ENCODE measurements at places on chromosomes 11 and 22.

GRCh38 chr22:26479043-26479791 lies 4.4 kb downstream of the HPS4 start:
- no peak for DNase-seq

- DNase-seq, result no peak
Observed at GRCh38 chr11:78022397-78023396, at the start of gene KCTD14. Gene KCTD14 (minus strand): TSS chr11:78023276. CDS start chr11:78023249, 27 bp downstream.

DNA sequence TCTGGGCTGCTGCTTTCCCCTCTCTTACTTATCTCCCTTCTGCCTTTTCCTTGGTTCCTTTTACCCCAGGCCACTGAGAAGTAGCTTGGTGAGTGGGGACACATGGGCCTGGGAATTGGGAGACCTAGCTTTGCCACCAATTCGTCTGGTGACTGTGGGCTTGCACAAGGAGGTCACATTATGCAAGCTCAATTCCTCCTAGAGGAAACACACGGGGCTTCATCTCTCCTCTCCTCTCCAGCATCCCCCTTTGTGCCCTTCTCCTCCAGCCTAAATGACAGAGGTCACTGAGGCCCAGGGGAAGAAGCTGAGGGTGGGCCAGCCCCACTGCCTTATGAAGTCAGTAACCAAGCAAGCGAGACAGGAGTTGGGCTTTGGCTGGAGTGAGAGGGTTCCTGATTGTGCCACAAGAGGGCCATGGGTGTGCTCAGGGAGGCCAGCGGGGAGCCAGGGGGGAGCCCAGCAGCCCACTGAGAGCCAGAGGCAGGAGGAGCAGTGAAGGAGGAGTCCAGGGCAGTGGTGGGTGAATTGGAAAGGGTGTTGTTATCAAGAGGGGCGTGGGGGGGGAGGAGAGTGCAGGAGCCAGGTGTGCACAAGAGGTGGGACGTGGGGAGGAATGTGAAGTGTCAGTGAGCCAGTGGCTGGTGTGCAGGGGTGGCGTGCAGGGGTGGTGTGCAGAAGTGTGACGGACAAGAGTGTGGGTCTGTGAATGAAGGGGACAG lies 2.0 kb downstream of the CLCF1 start:
- no peak for DNase-seq

- no peak for DNase-seq
Observed at GRCh38 chr11:61325649-61326414, 7.1 kb downstream of the DDB1 start.

DNA sequence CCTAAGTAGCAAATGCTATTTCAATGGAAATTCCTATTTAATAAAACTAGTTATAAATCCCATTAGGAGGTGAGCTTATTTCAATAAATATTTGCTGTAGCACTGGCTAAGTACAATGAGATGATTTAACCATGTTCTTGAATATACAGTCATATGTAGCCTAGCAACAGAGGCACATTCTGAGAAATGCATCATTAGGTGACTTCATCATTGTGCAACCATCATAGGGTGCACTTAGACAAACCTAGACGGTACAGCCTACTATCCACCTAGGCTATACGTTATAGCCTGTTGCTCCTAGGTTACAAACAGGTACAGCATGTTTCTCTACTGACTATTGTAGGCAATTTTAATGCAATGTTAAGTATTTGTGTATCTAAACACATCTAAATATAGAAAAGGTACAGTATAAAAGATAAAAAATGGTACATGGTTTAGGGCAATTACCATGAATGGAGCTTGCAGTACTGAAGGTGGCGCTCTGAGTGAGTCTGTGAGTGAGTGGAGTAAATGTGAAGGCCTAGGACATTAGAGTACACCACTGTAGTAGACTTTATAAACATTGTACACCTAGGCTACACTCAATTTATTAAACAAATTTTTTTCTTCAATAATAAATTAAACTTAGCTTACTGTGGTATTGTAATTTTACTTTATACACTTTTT lies 350.1 kb downstream of the CASP12 start:
- no peak for DNase-seq

DNA sequence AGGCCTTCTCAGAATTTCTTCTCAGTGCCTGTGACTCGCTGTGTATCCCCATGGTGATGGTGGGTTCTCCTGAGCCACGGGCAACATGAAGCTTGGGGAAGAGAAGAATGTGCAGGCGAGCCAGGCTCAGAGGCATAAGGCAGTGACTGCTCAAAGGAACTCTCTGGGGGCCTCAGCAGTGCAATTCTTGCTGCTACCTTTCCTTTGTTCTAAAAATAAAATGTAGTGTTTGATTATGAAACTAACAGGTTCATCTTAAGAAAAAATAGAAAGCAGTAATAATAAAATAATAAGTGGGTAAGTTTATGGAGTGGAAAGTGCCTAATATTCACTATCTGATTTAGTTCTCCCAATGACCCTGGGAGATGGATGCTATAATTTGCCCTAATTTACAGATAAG lies 46.7 kb downstream of the MEI1 start:
- DNase-seq, result no peak

DNA sequence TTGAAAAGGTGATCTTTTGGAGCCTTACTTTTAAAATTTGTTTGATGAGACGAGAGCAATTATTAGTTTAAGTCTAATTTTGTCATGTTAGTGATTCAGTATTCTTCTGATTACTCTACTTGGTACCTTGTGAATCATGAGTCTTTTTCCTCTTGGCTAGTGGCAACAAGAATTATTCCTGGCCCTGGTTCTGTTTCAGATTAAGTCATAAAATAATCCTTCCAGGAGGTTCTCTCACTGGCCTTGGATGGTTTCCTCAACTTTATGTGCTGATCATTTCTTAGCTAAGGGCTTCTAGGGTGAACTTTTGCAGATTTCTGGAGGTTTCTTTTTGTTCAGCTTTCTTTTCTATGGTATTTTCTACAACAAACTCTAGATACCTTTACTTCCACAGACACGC lies 741.8 kb upstream of the LUZP2 start:
- DNase-seq, result no peak

GRCh38 chr11:123291201-123291869 lies 96.3 kb upstream of the CLMP start:
- DNase-seq, result no peak

GRCh38 chr11:131977231-131977630 lies 606.8 kb downstream of the NTM start:
- DNase-seq, result no peak

- no peak for DNase-seq
Observed at GRCh38 chr11:20529757-20530156, 69.7 kb upstream of the SLC6A5 start.

- DNase-seq, result no peak
Observed at GRCh38 chr11:73622926-73623593, 23.3 kb upstream of the PLEKHB1 start.

GRCh38 chr11:94728966-94729751 lies 39.0 kb upstream of the AMOTL1 start:
- DNase-seq, result no peak

DNA sequence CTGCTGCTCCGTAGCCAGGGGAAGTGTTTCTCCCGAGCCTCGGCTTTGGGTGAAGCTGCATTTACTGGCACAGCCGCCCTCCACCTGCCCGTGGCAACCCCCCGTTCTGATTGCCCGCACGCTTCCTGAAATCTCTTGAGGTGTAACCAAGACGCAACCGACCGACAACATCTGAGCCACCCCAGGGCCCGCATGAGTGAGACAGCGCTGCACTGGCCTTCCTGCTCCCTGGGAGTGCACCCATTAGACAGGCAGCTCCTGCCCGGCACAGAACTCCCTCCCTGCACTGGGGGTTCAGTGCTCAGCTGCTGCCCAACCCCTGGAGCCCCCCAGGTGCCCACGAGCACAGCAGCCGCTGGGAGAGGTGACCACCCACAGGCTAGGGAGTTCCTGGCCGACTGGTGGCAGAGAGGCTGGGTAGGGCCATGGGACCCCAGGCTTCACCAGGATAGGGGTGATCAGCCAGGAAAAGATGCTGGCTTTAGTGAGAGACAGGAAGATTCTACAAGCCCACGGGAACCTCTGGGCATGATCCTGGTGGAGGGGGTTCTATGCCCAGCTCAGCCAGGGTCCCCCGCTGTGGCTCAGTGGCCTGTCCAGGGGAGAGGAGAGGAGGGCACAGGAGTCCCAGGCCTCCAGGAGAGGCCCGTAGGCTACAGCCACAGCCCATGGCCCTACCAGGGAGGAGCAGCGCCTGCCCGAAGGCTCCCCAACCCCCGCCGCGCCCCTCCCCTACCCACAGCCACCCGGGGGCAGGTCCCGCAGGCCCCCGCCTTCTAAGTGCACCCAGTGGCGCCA lies 14.6 kb downstream of the PLXNB2 start:
- DNase-seq, result no peak

DNA sequence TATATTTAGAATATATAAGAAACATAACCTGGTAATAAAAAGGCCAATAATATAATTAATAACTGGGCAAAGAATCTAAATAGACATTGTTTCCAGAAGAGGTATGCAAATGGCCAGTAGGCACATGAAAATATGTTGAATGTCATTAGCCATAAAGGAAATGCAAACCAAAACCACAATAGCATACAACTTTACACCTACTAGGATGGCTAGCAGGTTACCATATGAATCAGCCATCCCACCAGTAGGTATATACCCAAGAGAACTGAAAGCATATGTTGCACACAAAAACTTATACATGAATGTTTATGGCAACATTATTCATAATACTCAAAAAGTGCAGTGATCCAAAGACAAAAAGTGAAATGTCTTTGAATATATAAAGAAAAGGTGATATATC lies 2.7 kb upstream of the OR2D2 start:
- no peak for DNase-seq

DNA sequence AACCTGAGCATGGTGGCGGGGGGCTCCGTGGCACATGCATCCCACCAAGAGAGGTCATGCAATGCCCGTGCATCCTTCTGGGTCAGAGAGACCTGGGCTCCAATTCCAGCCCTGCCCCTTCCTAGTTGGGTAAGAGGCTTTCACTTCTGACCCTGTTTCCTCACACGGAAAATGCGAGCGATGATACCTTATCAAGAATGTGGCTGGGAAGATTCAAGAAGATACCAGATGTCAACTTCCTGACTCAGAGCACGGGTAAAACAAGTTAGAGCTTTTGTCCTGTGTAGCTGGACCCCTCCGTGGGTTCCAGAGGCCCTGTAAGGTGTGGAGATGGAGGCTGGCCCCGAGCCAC lies 8.7 kb upstream of the DGKZ start:
- no peak for DNase-seq

DNA sequence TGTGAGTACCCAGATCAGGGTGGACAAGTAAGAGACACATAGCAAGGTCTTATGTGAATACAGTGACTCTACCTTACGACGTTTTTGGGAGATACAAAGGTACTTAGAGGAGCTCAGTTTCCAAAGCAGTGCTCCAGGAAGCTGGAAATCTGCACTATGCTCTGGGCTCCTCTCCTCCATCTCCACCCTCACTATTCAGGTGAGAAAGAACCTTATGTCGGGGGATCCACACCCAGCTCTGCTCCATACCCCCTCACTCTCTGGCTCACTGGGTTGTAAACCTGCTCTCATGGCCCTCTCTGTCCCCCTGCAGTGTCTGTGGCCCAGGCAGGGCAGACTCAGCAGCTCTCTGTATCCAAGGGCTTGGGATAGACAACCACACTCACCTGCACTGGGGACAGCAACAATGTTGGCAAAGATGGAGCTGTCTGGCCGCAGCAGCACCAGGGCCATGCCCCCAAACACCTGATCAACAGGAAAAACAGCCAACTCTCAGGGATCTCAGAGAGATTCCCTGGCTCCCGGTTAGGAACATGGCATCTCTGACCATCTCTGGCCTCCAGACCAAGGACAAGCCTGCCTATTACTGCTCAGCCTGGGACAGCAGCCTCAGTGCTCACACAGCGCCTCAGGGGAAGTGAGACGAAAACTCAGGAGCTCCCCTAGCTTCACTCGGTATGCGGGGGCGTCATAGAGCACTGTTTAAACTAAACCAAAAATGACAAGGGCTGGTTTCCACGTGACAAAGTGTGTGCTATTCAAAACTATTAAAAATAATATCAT lies 60.9 kb upstream of the TOP3B start:
- DNase-seq, result no peak

GRCh38 chr22:48710410-48710809 lies 1117.3 kb downstream of the BRD1 start:
- DNase-seq, result no peak

GRCh38 chr11:72745511-72745910 lies 6.7 kb downstream of the ARAP1 start:
- DNase-seq, result no peak

- DNase-seq, result no peak
Observed at GRCh38 chr11:109033627-109034338, 368.9 kb downstream of the DDX10 start.

All from activated CD4-positive, alpha-beta T cell treated with anti-CD3 and anti-CD28 coated beads for 24 hours (primary cell).